Nephron progenitor cell (in vitro differentiated cells): ENCODE measurements at places on chromosomes 7 and 10.
A peak's percentile ranks its signal among the peaks of the same experiment; 100 is the strongest.

GRCh38 chr7:7100432-7100849 is 81.9 kb upstream of the C1GALT1 start:
- H3K27me3 ChIP-seq = peaks cover 4% of the 10 kb centered on the region
- DNase-seq = no peak
- no peak overlapping the region for H3K4me3 ChIP-seq
- H3K36me3 ChIP-seq = no peaks in the 10 kb centered on the region
- peaks cover 45% of the 10 kb centered on the region for H3K4me1 ChIP-seq

- peak overlapping the region; percentile 98 for H3K4me3 ChIP-seq
- peak overlapping the region; percentile 85 for H3K27ac ChIP-seq
- H3K36me3 ChIP-seq = peaks cover 47% of the 10 kb centered on the region
- no peak for DNase-seq
These were observed 1.3 kb downstream of the CASP2 start for GRCh38 chr7:143289421-143289820.

DNA sequence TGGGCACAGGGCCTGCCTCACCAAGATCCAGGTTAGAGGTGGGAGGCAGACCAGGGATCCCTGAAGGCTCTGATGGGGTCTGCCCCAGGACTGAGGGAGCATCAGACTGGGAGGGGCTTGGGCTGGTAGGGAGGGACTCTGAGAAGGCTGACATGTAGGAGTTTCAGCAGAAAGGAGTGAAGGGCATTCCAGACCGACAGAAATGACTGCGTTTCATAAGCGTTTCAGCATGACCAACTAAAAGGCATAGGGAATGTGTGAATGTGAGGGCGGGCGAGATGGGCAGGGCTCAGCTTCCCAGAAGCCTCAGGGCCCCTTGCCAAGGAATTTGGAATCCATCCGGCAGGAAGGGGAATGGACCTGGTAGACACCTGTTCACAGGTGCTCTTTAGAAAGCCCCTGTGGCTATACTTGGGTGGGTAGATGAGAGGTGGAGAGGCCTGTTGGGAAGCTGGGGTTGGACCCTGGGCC is 24.9 kb upstream of the SLC29A3 start:
- DNase-seq = no peak
- H3K27me3 ChIP-seq = peaks cover 2% of the 10 kb centered on the region
- H3K27ac ChIP-seq = no peak overlapping the region
- H3K36me3 ChIP-seq = peaks cover 68% of the 10 kb centered on the region
- H3K4me3 ChIP-seq = no peak overlapping the region

DNA sequence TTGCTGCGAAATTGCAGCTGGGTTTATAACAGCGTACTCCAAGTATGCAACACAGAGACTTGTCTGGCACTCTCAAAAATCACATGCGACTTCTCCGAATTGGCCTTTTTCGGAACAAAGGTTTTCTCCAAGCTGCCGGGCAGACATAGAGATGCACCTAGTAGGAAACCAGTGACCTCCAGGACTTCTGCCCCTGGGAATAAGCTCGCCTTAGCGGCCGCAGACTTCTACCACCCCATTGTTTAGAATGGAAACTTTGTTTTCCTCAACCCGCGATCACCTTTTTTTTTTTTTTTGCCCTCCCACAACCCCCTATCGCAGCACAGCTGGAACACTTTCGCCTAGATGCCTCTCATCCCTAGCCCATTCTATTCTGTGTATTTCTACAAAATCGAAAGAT is 4.9 kb upstream of the HOXA10 start:
- H3K27me3 ChIP-seq = peaks cover 51% of the 10 kb centered on the region
- H3K4me1 ChIP-seq = peaks cover 80% of the 10 kb centered on the region
- peaks cover 4% of the 10 kb centered on the region for H3K36me3 ChIP-seq
- H3K27ac ChIP-seq = peak overlapping the region; percentile 97
- peak overlapping the region; percentile 97 for H3K4me3 ChIP-seq

DNA sequence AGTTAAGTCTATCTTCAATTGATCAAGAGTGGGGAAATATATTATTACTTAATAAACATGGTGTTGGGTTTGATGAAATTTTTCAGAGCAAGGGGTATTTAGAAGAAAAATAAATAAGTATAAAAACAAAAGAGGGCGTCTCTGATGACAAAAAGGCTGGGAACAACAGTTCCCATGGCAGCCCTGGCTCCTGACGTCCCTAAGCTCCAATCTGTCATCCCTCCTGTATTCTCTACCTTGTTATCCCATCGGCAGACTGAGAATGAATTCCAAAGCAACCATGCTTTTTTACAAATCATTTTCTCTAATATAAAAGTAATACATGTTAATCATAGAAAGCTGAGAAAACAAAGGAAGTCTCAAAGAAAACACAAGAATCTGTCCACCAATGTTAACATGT is 55.5 kb downstream of the SORBS1 start:
- H3K27ac ChIP-seq = no peak overlapping the region
- H3K27me3 ChIP-seq = no peaks in the 10 kb centered on the region
- no peak overlapping the region for H3K4me3 ChIP-seq
- H3K4me1 ChIP-seq = peaks cover 80% of the 10 kb centered on the region
- no peaks in the 10 kb centered on the region for H3K36me3 ChIP-seq

DNA sequence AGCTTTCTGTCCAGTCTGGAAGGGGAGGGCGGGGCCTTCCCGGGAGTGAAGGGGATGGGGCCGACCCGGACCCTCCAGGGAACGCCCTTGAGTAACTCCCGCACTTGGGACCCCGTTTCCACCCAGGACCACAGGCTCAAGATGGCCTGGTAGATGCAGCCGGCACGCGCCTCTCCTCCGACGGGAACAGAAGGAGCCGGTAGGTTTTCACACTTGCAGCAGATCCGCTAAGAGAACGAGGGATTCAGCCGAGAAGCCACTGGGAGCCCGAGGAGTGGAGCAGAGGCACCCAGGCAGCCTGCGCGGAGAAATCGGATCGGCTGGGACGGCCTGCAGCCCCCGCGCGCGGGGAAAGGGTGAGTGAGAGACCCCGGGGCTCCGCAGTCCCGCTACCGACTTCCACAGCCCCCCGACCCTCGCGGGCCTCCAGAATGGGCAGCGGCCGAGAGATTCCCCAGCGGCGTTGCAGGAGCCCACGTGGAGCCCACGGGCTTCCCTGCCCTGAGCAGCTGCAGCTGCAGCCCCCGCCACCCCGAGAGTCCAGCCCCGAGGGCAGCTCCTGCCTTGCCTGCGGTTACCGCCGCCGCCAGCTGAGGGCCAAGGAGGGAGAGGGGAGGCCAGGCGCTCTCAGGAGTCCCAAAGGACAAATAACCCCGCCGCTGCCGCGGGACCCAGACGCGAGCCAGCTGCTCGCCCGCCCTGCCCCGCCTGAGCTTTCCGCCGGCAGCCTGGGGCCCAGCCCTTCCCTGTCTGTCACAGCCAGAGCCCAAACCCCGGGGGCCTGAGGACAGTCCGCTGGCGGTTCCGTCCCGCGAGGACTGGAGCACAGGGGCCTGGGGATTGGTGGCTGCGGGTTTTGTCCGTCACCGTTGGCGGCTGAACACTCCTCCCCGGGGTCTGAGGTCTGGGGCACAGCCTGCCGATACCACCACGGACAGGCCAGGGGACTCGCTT is 21.8 kb downstream of the IFT22 start:
- no peaks in the 10 kb centered on the region for H3K4me1 ChIP-seq
- DNase-seq = peak; percentile 50
- H3K36me3 ChIP-seq = peaks cover 17% of the 10 kb centered on the region

DNA sequence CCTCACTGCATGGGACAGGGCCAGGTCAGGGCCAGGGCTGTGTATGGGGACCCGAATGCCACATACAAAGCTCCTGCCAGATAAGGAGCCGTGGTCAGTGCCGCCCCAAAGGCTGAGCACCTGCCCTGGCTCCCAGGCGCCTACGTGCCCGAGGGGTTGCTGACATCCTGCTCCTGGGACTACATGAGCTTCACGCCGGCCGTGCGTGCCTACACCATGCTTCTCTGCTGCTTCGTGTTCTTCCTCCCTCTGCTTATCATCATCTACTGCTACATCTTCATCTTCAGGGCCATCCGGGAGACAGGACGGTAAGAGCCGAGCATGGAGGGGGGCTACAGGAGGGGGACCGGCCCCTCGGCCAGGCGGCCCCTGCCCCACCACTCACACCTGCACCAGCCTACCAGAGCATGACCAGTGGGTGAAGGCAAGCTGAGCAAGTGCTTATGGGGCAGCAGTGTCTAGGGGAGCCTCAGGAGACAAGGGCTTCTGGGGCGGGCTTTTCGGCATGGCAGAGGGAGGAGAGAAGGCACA is 4.9 kb downstream of the OPN4 start:
- H3K4me1 ChIP-seq = peaks cover 24% of the 10 kb centered on the region
- H3K27ac ChIP-seq = no peak overlapping the region
- H3K36me3 ChIP-seq = no peaks in the 10 kb centered on the region
- DNase-seq = no peak
- H3K27me3 ChIP-seq = peaks cover 15% of the 10 kb centered on the region

DNA sequence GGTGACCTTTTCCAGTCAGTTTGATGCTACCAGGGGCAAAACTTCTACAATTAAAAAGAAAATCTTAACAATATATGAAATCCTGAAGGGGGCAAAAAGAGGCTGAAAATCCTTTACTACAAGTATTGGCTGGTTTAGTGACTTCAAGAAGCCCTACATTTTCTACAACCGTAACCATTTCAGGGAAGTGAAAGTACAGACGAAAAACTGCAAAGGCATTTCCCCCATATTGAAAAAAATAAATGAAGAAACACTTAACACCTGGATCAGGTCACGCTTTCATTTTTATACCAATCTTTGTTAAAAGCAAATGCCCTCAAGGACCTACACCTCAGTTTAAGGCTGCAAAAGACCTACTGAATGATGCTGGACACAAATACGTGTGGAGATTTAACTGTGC is 38.6 kb downstream of the IL6 start:
- H3K4me3 ChIP-seq = no peak overlapping the region
- no peaks in the 10 kb centered on the region for H3K27me3 ChIP-seq
- no peak for DNase-seq
- H3K4me1 ChIP-seq = no peaks in the 10 kb centered on the region

GRCh38 chr10:33387720-33388119 is 53.3 kb upstream of the NRP1 start:
- H3K4me1 ChIP-seq = no peaks in the 10 kb centered on the region
- peaks cover 3% of the 10 kb centered on the region for H3K27me3 ChIP-seq
- H3K4me3 ChIP-seq = no peak overlapping the region
- H3K27ac ChIP-seq = no peak overlapping the region
- DNase-seq = no peak
- H3K36me3 ChIP-seq = no peaks in the 10 kb centered on the region

GRCh38 chr10:14574291-14574690 is 200.4 kb downstream of the FAM107B start:
- peaks cover 13% of the 10 kb centered on the region for H3K4me1 ChIP-seq
- H3K36me3 ChIP-seq = peaks cover 35% of the 10 kb centered on the region
- no peaks in the 10 kb centered on the region for H3K27me3 ChIP-seq
- H3K4me3 ChIP-seq = no peak overlapping the region
- no peak for DNase-seq
- H3K27ac ChIP-seq = no peak overlapping the region

- no peak overlapping the region for H3K4me3 ChIP-seq
- no peak for DNase-seq
- H3K27me3 ChIP-seq = no peaks in the 10 kb centered on the region
- peaks cover 19% of the 10 kb centered on the region for H3K4me1 ChIP-seq
These were observed 154.8 kb downstream of the ADAM12 start for GRCh38 chr10:126233182-126234148.

GRCh38 chr10:70357565-70357964 is 24.9 kb downstream of the LRRC20 start:
- no peak overlapping the region for H3K27ac ChIP-seq
- H3K36me3 ChIP-seq = no peaks in the 10 kb centered on the region
- DNase-seq = no peak
- H3K4me1 ChIP-seq = peaks cover 17% of the 10 kb centered on the region
- no peak overlapping the region for H3K4me3 ChIP-seq

DNA sequence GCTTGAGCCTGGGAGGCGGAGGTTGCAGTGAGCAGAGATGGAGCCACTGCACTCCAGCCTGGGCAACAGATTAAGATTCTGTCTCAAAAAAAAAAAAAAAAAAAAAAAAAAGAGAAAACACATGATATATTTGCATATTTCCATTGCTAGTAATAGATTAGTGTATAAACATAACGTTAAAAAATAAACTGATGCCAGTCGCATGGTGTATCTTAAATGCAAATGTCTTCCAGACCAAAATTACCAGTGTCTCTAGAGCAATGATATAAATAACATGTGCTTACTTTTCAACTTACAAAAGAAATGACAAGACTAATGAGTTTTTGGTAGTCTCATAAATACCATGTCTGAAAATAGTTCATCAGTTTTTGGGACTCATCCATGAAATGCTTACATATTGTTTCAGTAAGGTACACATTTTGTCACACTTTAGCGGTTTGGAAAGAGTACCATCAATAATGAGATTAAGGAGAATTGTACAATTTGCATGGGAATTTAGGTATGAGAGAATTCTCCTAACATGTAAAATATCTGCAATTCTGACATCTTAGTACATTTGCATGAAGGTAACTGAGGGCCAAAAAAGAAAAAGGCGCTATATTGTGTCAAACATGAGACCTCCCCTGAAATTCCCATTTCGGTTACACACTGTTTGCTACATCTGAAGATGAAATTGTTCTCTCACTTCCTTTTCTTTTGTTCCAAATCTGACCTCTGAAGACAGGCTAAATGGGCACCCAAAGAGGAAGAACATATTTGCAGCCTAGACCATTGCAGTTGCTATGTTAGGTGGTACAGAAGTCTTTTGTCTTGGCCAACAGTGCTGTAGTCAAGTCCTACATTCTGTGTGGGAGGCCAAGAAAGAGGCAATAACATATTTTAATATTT is 51.5 kb upstream of the PIP4K2A start:
- no peaks in the 10 kb centered on the region for H3K4me1 ChIP-seq
- H3K27me3 ChIP-seq = peaks cover 3% of the 10 kb centered on the region
- H3K36me3 ChIP-seq = no peaks in the 10 kb centered on the region
- no peak overlapping the region for H3K27ac ChIP-seq

- DNase-seq = peak; percentile 0
- peak overlapping the region; percentile 87 for H3K27ac ChIP-seq
- H3K36me3 ChIP-seq = no peaks in the 10 kb centered on the region
- H3K4me1 ChIP-seq = peaks cover 46% of the 10 kb centered on the region
- no peak overlapping the region for H3K4me3 ChIP-seq
- peaks cover 6% of the 10 kb centered on the region for H3K27me3 ChIP-seq
These were observed 45.5 kb downstream of the CAMK2B start for GRCh38 chr7:44279731-44280505.

DNA sequence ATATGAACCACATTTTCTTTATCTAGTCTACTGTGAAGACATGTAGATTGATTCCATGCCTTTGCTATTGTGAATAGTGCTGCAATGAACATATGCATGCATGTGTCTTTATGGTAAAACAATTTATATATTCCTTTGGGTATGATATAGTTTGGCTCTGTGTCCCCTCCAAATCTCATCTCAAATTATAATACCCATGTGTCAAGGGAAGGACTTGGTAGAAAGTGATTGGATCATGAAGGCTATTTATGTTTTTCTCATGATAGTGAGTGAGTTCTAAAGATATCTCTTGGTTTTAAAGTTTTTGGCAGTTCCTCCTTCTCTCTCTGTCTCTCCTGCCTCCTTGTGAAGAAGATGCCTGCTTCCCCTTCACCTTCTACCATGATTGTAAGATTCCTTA is 248.7 kb downstream of the GPR37 start:
- H3K4me1 ChIP-seq = no peaks in the 10 kb centered on the region
- H3K27ac ChIP-seq = no peak overlapping the region
- no peaks in the 10 kb centered on the region for H3K36me3 ChIP-seq
- H3K27me3 ChIP-seq = peaks cover 5% of the 10 kb centered on the region
- DNase-seq = no peak

- H3K36me3 ChIP-seq = no peaks in the 10 kb centered on the region
- no peak overlapping the region for H3K4me3 ChIP-seq
- H3K27me3 ChIP-seq = peaks cover 8% of the 10 kb centered on the region
- H3K4me1 ChIP-seq = peaks cover 39% of the 10 kb centered on the region
These were observed 173.0 kb upstream of the LANCL2 start for GRCh38 chr7:55191926-55192692.

GRCh38 chr7:4001742-4002141 is 680.4 kb upstream of the FOXK1 start:
- no peaks in the 10 kb centered on the region for H3K27me3 ChIP-seq
- no peaks in the 10 kb centered on the region for H3K36me3 ChIP-seq
- DNase-seq = no peak

- H3K27ac ChIP-seq = peak overlapping the region; percentile 93
- peaks cover 59% of the 10 kb centered on the region for H3K4me1 ChIP-seq
These were observed 1.6 kb upstream of the HILPDA start for GRCh38 chr7:128453836-128454804.
